ENCODE measurements at places on chromosomes 12 and 14.

- no peak for DNase-seq
These were observed 297.0 kb downstream of the SSPN start for GRCh38 chr12:26492406-26492805.

- peak; percentile 28 for DNase-seq
These were observed 45.9 kb downstream of the GPR135 start for GRCh38 chr14:59419303-59419702.

GRCh38 chr14:68786491-68787091 lies 6.3 kb downstream of the ZFP36L1 start:
- peak; percentile 68 for DNase-seq

DNA sequence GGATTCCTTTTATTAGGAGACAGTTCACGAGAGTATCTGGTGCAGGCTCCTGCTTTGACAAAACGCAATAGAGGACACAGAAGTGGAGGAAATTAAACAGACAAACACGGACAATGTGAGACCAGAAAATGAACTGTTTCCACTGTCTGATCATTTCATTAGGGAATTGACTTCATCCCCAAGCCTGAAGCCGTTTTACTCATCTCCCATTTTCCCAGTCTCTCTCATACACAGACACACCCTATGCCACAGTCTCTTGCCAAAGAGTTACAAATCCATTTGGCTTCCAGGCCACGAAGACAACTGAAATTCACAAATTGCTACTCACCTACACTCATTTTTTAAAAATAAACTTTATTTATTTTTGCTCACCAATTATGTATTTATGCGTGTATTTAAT lies 1087.8 kb upstream of the TMEM132C start:
- DNase-seq: no peak

- no peak for DNase-seq
These were observed 246.4 kb downstream of the EGLN3 start for GRCh38 chr14:33704481-33704880.

- DNase-seq: no peak
These were observed 80.2 kb upstream of the RTL1 start for GRCh38 chr14:100983710-100984109.

GRCh38 chr14:20002319-20002718 lies 356 bp downstream of the OR4Q2 start:
- no peak for DNase-seq

GRCh38 chr12:53952871-53953734 lies 1.6 kb upstream of the HOXC12 start:
- no peak for DNase-seq
